SJSA1 (cell line): ENCODE measurements at places on chromosomes 4 and X. TPM values are rescaled to one million over a fixed set of nuclear protein-coding genes. Genes with fewer than 3 reads are reported as not detected.

Gene ADH7
- not detected in 2 replicates for total RNA-seq

Gene ERAS
- total RNA-seq = not detected in 2 replicates

DNA sequence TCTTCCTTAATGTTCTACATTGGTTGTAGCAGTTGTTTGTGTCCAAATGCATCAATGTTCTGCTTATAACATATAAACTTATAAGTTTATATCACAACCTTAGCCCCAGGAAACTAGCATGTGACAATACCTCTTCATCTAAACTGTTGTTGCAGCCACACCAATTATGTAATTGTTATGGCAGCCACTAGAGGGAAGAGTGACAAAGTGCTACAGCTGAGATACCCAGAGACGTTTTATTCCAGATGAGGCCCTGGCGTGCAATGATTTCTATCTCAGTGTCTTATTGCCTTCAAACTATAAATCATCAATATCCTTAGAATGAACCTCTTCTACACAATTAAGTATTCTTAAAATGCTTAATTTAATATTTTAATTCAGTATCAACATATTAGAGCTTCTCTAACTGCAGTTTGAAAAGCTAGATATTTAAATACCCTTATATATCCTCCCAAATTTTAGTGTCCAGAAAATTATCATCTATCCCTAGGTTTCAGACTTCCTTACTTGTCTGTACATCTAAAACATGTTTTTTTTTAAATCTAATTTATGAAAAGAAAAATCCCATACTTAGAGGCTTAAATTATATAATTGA, 171.6 kb downstream of the PCDH10 start:
- H3K36me3 ChIP-seq = no peaks in the 10 kb centered on the region
- no peaks in the 10 kb centered on the region for H3K4me1 ChIP-seq
- no peaks in the 10 kb centered on the region for H3K27me3 ChIP-seq
- DNase-seq = no peak

DNA sequence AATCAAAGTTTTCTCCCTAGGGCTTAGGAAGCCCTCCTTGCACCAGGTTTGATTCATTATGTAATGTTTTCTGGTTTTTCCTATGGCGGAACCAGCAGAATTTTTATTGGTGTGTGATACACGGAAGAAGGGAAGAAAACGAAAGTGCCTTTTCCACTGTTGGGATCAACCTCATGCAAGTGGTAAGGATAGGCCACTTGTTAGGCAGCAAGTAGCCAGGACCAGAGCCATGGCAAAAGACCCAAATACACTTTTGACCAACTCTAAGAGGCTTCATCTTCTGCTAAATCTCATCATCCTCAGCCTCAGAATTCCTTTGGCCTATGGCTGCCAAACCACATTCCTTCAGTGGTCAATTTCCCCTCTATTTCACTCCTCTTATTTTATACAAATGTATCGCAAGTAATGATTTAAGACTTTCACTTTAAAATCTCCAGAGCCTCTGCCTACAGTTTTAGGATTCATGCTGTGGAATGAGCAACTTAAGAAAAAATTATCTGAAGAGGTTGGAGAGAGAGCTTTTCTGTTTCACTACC, 21.2 kb downstream of the PPAT start:
- no peaks in the 10 kb centered on the region for H3K27me3 ChIP-seq
- H3K27ac ChIP-seq = peak overlapping the region; percentile 41
- peak overlapping the region; percentile 24 for H3K4me3 ChIP-seq
- no peaks in the 10 kb centered on the region; the same call in 1 of the 2 replicates for H3K4me1 ChIP-seq
- H3K36me3 ChIP-seq = no peaks in the 10 kb centered on the region; the same call in 1 of the 2 replicates
- DNase-seq = no peak

DNA sequence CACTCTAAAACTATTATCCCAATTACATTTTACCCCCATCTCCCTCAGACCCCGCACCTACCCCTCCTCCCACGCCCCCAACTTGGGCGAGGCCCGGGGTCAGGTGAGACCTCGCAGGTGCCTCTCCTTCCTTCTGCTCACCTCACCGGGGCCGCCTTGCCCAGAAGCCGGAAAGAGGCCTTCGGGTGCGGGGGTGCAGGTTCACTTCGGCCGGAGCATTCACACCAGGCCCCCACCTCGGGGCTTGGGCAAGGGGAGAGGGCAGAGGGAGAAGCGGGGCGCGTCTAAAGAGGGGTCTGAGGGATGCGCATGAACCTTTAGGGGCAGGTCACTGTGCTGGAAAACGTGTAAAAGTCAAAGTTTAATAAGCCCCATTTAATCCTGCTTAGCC, 427 bp downstream of the ZNF182 start:
- H3K27ac ChIP-seq = peak overlapping the region; percentile 90
- H3K27me3 ChIP-seq = no peaks in the 10 kb centered on the region
- 0 out of 2 replicates have a peak, but pooled peaks cover 2% of the 10 kb centered on the region for H3K4me1 ChIP-seq
- H3K4me3 ChIP-seq = peak overlapping the region; percentile 62
- DNase-seq = no peak
- H3K36me3 ChIP-seq = peaks cover 10% of the 10 kb centered on the region; the same call in 1 of the 2 replicates

- DNase-seq = no peak
- no peaks in the 10 kb centered on the region for H3K36me3 ChIP-seq
- H3K27ac ChIP-seq = no peak overlapping the region
- H3K4me1 ChIP-seq = peaks cover 24% of the 10 kb centered on the region
- H3K27me3 ChIP-seq = no peaks in the 10 kb centered on the region
- no peak overlapping the region for H3K4me3 ChIP-seq
Observed at GRCh38 chr4:102390438-102390837, 45.2 kb upstream of the SLC39A8 start.

DNA sequence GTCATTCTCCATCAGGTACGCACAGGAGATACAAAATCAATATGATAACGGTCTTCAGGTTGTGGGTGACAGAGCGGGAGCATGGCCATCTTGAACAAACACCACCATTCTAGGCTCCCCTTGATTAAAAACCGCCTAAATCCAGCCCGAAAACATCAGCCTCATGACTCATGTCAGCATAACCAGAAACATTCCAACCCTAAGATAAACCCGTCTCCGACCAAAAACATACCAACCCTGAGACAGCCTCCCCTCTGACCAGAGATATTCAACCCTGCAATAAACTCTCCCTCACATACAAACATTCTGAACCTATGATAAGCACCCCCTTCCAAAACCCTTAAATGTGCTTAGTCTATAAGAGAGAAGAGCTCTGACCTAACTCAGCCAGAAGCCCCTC, 157.9 kb downstream of the DHRSX start:
- H3K27ac ChIP-seq = peak overlapping the region; percentile 86
- peaks cover 33% of the 10 kb centered on the region for H3K4me1 ChIP-seq
- no peaks in the 10 kb centered on the region for H3K36me3 ChIP-seq
- no peaks in the 10 kb centered on the region for H3K27me3 ChIP-seq

DNA sequence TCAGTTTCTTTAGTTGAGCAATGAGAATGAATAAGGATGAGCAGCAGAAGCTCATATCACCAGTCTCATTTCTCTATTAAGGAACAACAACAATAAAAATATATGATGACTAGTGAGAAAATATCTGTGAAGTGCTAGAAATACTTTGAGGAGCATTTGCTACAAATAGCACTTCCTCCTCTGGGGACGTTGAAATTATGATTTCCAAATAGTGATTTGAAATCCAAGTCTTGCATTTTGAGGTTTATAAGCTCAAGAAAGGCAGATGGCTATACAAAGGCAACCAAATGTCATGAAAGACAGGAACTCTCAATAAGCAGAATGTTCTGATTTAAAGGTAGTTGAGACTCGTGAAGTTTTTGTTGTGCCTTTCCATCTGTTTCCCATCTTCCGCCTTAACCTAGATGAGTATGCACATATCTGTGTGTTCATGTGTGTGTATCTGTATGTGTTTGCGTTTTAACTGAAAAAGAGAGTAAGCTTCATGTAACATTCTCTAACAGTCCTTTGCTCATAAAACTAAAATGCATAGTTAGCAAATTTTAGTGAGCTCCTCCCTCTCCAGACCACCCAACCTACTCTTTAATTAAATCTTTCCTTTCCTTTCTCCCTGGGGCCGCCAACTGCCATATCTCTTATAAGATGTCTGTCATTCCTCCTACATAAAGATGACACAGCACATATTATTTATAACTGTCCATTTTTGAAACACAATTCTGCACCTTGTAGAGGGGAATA, 222.6 kb upstream of the RASGEF1B start:
- H3K27ac ChIP-seq = no peak overlapping the region
- H3K27me3 ChIP-seq = no peaks in the 10 kb centered on the region
- DNase-seq = no peak
- no peaks in the 10 kb centered on the region for H3K36me3 ChIP-seq
- H3K4me3 ChIP-seq = no peak overlapping the region

- H3K27me3 ChIP-seq = no peaks in the 10 kb centered on the region
- H3K36me3 ChIP-seq = no peaks in the 10 kb centered on the region
- H3K27ac ChIP-seq = no peak overlapping the region
- no peak for DNase-seq
Observed at GRCh38 chr4:123659730-123660129, 263.1 kb downstream of the SPRY1 start.

GRCh38 chrX:25241461-25241860, 225.7 kb upstream of the ARX start:
- H3K36me3 ChIP-seq = no peaks in the 10 kb centered on the region
- no peaks in the 10 kb centered on the region for H3K27me3 ChIP-seq

GRCh38 chr4:85431881-85432485, 43.0 kb upstream of the ARHGAP24 start:
- H3K27ac ChIP-seq = no peak overlapping the region
- no peaks in the 10 kb centered on the region for H3K36me3 ChIP-seq
- no peak for DNase-seq
- no peaks in the 10 kb centered on the region for H3K4me1 ChIP-seq

GRCh38 chrX:23745786-23746185, 2.7 kb upstream of the ACOT9 start:
- H3K4me3 ChIP-seq = no peak overlapping the region
- peaks cover 4% of the 10 kb centered on the region; the same call in 1 of the 2 replicates for H3K36me3 ChIP-seq
- 0 out of 2 replicates have a peak, but pooled peaks cover 3% of the 10 kb centered on the region for H3K4me1 ChIP-seq
- H3K27me3 ChIP-seq = no peaks in the 10 kb centered on the region

GRCh38 chr4:106312377-106312776, 3.6 kb downstream of the TBCK start:
- peaks cover 5% of the 10 kb centered on the region for H3K4me1 ChIP-seq
- no peaks in the 10 kb centered on the region for H3K27me3 ChIP-seq
- H3K36me3 ChIP-seq = peaks cover 3% of the 10 kb centered on the region; the same call in 1 of the 2 replicates

GRCh38 chr4:176011529-176011928, 54.1 kb upstream of the WDR17 start:
- DNase-seq = no peak
- H3K27ac ChIP-seq = no peak overlapping the region
- no peaks in the 10 kb centered on the region for H3K27me3 ChIP-seq
- no peaks in the 10 kb centered on the region for H3K36me3 ChIP-seq
- H3K4me3 ChIP-seq = no peak overlapping the region
